ENCODE measurements at places on chromosomes 12 and 14.

DNA sequence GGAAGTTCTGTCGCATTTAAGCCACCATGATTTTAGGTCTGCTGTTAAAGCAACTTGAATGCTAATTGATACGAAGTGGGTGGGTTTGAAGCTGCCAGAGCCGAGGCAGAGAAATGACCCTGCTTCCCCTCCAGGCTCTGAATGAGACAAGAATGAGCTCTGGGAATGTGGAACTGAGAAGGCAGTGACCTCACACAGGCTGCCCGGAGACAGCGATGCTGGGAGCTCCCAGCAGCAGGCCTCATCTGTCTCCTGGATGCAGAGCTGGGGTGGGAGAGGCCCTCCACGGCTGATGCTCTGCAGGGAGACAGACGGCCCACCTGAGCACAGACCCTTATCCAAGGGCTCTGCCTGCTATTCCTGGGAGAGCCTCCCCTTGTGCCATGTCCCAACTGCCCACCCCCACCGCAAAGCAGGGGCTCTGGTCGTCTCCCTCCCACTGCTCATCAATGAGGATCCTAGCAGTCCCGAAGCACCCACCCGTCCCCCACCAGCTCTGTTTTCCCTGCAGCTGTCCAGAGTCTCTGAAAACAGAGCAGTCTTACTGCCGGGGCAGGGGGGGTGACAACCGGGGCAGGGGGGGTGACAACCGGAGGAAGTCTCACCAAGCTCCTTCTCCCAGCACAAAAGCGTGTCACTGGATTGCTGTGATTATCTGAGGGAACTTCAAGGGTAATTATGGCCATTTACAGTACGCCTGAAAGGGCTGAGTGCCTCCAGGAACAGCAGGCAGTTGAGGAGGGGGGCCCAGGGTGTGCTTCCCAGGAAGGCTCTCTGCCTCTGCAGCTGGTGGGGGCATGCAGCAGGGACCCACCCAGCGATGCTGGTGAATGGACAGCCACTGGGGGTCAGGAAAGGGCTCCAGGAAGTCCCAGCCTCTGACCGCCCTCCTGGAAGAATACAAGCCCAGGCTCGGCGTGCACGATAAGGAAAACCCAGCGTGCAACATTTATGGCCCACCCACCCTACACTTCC is 67.8 kb downstream of the CHGA start:
- no peak for DNase-seq

DNA sequence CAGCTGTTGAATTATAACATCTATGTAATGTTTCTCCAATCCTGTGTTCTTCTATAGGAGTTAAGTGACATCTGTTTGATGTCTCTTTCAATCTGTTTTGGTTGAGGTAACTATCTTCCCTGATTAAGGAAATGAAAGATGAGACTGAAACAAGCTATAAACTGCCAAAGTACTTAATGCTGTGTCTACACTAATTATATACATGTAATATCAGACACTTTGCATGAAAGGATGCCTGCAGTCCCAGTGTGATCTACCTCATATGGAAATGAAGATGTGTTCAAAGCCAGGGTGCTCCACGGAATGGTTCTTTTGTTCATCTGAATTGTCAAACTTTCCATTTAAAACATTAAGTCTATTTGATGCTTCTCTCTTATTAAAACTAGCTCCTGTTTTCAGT is 958.3 kb downstream of the GALC start:
- no peak for DNase-seq

DNA sequence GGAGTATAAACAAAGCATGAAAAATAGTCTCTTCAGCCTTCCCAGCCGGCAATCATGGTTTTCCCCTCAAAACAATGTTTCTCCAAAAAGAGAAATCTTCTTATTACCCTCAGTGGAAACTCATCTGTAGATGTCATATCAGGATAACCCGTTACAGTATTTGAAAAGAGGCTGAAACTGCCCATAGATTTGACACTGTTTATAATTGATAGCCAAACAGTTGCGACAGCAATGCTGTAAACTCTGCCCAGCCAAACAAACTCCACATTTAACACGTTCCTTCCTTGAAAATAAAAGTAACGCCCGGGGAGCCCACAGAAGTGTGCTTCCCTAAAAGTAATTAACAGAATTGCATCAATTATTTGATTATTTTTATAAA is 201.3 kb upstream of the FOXN3 start:
- DNase-seq: peak; percentile 57

- DNase-seq: no peak
Measured at GRCh38 chr14:38042322-38042721, 165.4 kb upstream of the SSTR1 start.

GRCh38 chr14:100780646-100781355 is 45.1 kb upstream of the MEG3 start:
- DNase-seq: peak; percentile 30

GRCh38 chr12:117362391-117362790 is 965 bp upstream of the NOS1 start:
- DNase-seq: no peak

DNA sequence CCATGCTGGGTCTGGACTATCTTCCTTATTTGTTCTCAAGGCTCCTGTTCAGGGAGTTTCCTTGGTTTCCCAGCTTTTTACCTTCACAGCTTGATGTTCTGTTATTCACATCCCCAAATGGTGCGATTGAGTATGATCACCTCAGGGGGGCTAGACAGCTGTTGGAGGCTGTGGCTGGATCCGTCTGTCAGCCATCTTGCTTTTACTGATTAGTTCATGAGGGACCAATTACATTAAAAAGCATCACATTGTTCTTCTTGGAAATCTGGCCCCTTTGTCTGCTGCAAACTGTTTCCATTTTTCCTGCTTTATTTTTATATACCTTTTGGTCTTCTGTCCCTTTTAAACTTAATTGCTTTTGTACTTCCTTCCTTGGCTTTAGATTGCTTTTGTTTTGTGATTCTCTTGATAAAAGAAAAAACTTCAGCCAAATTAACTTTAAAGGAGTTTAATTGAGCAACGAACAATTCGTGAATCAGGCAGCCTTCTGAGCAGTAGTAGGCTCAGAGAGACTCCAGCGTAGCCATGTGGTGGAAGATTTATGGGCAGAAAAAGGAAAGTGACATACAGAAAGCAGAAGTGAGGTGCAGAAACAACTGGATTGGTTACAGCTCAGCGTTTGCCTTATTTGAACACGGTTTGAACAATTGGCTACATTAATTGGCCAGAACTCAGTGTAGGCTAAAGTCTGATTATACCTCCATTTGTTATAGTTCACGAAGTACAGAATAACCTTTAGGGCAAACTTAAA is 208.7 kb downstream of the AEBP2 start:
- no peak for DNase-seq

GRCh38 chr14:30655124-30655523 is 33.0 kb downstream of the SCFD1 start:
- DNase-seq: no peak

DNA sequence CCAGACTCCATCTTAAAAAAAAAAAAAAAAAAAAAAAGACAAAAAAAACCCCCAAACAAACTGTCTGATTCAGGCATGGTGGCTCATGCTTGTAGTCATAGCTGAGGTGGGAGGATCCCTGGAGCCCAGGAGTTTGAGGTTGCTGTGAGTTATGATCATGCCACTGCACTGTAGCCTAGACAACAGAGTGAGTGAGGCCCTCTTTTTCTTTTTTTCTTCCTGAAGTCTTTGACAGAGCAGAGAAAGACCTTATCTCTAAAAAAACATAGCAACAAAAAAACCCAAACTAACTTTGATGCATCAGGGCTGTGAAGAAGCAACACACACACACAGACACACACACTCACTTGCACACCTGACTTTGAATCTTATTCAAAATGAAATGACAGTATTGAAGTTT is 7.7 kb upstream of the AMN1 start:
- no peak for DNase-seq

GRCh38 chr14:21255385-21256101 is 13.7 kb downstream of the HNRNPC start:
- DNase-seq: no peak

- DNase-seq: no peak
Measured at GRCh38 chr12:65152012-65152411, 17.4 kb upstream of the LEMD3 start.

DNA sequence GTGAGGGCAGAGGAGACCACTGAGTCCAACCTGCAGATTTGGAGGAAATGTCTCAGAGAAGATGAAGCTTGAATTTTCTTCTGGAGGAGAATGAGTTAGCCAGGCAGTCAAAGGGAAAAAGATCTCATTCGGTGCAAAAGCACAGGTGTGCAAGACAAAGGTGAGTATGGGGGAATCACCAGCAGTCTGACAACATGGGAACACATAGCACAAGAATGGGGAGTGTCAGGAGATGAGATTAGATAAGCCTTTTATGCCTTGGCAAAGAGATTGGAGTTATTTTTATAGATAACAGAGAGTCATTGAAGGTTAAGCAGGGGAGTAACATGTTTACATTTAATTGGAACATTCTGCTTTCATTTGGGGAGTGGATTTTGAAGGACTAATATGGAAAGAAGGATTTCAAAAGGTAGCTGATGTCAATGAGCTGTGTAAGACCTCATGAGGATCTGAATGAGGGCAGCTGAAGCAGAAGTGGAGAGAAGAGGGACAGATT is 171.3 kb upstream of the NTF3 start:
- no peak for DNase-seq

DNA sequence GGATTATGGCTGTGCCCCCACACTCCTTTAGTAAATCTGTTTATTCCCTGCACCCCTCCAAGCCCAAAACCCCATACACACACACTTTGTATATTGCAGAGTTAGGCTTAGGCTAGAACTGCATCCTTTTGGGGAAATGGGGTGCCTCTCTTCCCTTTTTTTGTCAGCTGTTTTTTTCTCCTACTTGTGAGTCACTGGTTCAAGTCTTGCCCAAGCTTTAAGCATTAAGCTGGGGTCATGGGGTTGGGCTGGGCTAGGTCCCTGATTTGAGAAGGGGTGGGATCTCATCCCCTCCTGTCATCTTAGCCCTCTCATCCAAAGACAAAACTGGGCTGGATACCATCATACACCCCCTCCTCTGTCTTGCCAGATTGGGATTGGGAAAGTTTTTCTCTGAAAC is 1.6 kb downstream of the LRP1 start:
- DNase-seq: no peak

GRCh38 chr14:74954947-74955228 is 509 bp downstream of the PGF start:
- no peak for DNase-seq

- peak; percentile 61 for DNase-seq
Measured at GRCh38 chr12:70590051-70590450, 47.2 kb downstream of the PTPRB start.

- DNase-seq: no peak
Measured at GRCh38 chr12:108861878-108862587, 4.7 kb upstream of the SSH1 start.

DNA sequence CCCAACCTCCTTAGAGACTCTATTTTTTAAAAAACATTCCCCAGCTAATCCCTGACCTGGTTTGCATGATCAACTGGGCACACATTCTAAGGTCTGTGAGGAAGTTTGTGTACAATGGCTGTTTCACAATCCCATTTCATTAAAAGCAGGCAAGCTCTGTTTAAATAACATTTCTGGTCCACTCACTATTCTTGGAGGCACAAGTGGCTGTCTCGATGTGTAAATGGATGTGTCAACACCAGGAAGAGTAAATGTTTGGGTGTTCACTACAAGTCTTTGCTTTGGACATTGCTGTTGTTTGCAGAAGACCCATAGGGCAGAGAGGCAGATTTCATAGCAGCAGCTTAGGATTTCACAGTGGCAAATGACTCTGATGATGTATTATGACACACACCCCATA is 98.3 kb downstream of the PDZRN4 start:
- DNase-seq: no peak

DNA sequence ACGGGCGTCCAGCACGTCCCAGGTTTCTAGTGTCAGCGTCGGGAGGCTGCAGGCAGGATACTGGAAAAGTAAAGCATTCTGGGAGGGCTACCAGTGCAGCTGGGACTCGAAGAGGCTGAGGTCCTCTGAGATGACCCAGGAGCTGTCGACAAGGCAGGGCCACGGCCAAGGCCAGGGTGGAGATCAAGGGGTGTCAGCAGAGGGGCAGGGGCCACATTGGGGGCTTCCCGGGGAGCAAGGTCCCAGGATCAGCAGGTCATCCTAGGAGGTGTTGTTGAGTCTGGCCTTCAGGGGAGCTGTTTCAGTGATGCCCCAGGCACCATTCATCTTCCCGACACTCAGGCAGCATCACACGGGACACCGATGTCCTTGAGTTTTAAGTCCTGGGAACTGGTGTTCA is 377.8 kb upstream of the SFSWAP start:
- no peak for DNase-seq

DNA sequence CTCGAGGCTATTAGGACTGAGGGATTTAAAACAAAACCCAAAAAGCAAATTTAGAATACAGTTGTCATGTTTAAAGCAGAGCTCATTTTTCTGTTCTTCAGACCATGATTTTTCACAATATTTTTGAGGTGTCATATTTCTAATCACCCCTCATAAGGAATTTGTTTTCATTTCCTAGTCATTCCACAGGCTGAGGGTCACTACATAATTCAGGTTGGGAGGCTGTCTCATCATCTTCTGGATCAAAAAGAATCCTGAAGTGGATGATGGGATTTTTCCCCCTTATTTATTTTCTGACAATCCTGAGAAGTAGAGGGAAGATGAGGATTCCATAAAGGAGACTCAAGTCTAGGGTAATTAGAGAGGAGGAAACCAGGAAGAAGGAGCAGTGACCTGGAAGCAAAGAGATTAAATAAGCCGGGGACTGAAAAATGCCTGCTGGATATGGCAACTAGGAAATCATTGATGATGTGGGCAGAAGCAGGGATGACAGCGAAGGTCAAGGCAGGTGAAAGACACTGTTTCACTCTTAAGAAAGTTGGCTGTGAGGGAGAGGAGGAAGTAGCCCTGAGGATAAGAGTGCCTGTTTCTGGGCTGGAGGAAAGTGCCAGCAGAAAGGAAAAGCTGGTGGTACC is 9.0 kb upstream of the PCNX1 start:
- DNase-seq: no peak

- no peak for DNase-seq
Measured at GRCh38 chr14:24297190-24297964, 2.2 kb downstream of the DHRS1 start.

GRCh38 chr12:112353393-112353792 is 28.8 kb downstream of the HECTD4 start:
- DNase-seq: no peak

- DNase-seq: no peak
Measured at GRCh38 chr12:96073346-96074330, 38.3 kb upstream of the LTA4H start.

DNA sequence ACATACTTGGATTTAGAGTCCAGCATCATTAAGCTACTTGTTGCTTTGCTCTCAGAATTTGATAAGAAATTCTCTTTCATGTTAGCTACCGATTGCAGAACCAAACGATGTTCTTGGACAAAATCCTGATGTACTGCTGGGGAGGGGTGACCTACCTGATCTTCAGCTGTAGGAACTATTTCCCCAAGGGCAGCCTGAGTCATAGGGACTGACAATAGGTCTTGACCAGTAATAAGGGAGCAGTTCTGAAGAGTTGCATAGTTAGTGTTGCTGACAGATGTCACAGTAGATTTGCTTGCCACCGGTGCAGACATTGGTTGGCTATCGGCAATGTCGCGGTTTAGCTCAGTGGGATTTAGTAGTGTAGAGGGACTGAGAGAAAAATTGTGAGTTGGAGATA is 10.6 kb downstream of the SIX4 start:
- DNase-seq: no peak

GRCh38 chr12:96400631-96401075 is 414 bp upstream of the CDK17 start:
- DNase-seq: no peak
